ENCODE measurements at places on chromosomes 6 and 20.

GRCh38 chr6:150129616-150130505, 13.0 kb upstream of the PPP1R14C start:
- no peak for DNase-seq

DNA sequence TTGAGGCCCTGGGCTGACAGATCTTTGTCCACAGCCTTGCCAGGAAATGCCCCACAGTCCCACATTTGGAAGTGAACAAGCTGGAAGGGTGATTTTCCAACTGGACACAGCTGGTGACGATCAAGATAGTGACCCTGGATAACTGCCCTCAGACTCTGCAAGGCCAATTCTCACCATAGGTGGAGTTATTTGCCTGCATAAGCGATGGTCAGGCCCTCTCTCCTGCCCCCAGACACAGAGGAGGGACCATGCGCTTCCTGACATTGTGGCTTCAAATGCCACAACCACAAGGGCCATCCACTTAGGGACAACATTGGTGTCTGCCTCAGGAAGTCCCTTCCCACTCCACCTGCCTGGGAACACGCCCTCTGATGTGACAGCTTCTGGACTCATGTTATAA, 96.0 kb downstream of the JPH2 start:
- peak; percentile 17 for DNase-seq

DNA sequence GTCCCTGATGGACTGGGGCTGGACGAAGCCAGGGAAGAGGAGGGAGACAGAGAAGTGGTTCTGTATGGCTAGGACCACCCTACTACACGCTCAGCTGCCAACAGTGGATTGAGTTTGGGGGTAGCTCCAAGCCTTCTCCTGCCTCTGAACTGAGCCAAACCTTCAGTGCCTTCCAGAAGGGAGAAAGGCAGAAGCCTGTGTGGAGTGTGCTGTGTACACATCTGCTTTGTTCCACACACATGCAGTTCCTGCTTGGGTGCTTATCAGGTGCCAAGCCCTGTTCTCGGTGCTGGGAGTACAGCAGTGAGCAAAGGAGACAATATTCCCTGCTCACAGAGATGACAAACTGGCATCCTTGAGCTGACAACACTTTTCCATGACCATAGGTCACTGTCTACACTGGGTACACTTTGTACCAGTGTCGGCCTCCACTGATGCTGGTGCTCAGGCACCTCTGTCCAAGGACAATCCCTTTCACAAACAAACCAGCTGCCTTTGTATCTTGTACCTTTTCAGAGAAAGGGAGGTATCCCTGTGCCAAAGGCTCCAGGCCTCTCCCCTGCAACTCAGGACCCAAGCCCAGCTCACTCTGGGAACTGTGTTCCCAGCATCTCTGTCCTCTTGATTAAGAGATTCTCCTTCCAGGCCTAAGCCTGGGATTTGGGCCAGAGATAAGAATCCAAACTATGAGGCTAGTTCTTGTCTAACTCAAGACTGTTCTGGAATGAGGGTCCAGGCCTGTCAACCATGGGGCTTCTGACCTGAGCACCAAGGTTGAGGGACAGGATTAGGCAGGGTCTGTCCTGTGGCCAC, 11.3 kb upstream of the RBCK1 start:
- no peak for DNase-seq

DNA sequence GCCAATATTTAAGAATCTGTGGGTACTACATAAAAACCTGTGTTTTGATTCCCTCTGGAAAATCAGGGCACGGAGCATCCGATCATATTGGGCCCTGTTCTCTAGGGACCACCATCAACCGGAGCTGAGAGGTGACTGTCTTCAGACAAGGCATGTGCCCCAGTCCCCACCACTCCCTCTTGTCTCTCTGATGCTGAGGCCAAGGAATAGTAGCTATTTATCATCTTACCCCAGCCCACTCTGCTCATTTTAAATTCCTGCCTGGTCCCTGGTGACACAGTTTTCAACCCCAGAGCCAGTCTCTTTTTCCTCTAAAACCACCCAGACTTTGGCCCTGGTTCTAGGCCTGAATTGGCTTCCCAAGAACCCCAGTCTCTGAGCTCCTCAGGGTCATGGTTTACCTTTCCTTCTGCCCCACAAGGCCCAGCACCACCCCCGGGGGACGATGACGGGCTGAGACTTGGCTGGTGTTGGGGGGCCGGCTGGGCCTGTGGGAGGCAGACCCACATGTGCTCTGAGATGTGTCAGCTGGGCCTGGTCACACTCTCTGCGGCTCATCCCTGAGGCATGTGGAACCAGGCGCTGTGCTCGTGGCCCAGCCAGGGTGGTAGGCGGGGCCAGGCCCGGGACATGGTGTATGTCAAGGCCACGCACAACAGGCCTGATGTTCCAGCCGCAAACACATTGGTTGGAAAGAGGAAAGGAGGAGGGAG, 114.4 kb downstream of the CEBPB start:
- no peak for DNase-seq

DNA sequence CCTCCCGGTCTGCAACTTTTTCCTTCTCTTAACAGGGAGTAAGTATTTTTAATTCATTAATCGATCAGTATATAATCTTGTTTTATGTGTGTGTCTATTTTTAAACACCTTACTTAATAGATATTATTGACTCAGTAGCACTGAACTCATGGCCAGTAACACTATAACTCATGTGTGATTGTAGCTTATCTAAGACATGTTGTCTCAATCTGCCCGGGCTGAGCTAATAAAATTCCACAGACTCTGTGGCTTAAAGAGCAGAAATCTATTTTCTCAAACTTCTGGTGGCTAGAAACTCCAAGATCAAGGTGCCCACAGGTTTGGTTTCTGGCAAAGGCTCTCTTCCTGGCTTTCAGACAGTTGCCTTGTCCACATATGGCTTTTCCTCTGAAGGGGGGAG, 68.8 kb upstream of the TNFAIP3 start:
- DNase-seq = no peak

DNA sequence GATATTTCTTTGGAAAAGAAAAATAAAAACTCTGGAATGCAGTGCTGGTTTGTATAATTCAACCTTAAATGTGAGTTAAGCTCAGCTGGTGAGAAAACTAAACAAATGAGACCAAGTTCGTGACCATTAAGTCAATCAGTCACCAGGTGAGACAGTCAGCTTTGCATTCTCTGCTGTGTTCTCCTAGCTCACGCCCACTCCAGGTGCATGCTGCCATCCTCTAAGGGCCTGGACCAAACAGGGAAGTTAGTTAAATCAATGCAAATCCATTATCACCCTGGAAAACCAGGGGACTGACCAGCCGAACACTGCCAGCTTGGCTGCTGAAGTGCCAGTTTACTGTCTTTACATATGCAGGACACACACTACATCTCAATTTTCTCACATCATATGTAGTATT, 7.2 kb downstream of the TPBG start:
- DNase-seq = peak; percentile 53

DNA sequence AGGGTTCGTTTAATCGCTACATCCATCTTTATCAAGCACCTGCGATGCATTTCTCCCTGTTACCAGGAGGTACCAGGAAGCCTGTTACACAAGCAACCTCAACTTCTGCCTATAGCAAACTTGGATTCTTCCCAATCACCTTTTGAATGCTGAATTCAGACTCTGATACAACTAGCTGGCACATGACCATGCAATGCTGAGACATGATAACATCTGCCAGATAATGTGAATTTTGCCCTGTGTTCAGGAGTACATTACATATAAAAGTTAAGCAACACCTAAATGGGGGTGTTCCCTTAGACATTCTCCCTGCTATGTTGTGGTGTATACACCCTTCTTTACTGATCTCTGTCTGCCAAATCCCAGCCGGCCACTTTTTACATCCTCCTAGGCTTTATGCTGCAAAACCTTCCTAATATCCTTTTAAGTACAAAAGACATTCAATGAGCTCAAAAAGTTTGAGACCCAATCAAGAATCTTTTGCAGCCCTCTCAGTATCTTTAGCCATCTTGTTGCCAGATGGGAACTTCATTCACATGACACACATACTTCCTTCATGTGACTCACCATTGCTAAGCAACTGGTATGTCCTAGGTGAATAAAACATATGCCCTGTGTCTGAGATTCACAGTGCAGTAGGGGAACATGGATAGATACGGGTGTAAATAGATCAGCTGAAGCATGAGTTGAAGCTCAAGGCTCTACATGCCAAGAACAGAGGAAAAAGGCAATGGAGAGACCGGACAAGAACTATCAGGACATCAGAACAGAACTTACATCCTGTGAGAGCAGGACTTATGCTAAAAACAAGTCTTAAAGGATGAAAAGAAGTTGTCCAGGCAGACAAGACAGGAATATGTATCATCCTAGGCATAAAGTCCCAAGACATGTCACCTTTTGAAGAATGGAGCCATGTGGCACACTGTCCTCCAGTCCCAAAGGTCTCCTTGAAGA, 84.3 kb downstream of the ZHX3 start:
- DNase-seq = no peak

DNA sequence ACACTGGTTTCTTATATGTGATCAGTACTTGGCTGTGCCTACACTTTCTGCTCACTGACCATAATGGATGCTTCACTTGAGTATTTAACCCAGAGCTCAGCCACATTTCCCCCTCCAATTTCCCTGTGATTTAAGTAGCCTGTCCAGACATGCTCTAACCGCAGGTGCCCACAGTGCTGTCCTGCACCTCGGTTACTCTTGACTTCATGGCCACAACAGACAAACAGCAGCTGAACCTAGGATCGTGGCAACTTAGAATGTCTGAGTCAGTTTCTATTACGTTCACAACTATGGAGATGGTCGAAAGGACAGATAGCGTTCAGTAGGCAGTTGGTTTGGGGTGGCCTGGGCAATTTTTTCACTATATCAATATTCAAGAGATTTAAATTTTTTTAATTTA, 306.9 kb upstream of the SGK1 start:
- DNase-seq = no peak

- DNase-seq = no peak
These were observed 203.7 kb upstream of the RSPO3 start for GRCh38 chr6:126914801-126915200.

GRCh38 chr6:108866798-108867197, 18.6 kb downstream of the ARMC2 start:
- DNase-seq = no peak

- DNase-seq = no peak
These were observed 978 bp downstream of the WFDC6 start for GRCh38 chr20:45538209-45538799.

GRCh38 chr20:49272654-49273053, 5.2 kb downstream of the ZNFX1 start:
- DNase-seq = no peak

DNA sequence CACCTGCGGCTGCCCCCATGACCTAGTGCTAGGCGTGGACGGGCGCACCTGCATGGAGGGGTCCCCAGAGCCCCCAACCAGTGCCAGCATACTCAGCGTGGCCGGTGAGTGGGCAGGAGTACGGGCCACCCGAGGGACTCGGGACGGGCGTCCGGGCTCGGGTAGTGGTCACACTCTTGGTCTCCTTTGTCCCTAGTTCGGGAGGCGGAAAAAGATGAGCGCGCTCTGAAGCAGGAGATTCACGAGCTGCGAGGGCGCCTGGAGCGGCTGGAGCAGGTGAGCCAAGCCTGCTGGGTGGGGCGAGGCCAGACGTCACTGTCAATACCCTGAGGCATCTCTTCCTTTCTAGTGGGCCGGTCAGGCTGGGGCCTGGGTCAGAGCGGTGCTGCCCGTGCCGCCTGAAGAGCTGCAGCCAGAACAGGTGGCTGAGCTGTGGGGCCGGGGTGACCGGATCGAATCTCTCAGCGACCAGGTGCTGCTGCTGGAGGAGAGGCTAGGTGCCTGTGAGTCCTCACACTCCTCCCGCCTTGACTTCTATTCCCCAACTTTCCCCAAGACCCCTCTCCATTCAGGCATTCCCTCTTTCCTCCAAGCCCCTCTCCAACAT, 2.9 kb downstream of the EGFL8 start:
- no peak for DNase-seq

DNA sequence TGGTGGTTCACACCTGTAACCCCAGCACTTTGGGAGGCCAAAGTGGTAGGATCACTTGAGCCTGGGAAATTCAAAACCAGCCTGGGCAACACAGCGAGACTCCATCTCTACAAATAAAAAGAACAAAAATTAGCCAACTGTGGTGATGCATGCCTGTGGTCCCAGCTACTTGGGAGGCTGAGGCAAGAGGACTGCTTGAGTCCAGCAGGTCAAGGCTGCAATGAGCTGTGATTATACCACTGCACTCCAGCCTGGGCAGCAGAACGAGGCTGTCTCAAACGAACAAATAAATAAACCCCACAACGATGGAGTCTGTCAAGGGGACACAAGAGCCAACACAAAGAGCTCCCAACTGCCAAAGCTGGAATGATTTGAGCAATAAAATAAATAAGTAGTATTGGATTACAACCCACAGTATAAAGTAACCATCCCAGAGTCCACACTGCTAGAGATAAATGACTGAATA, 13.5 kb downstream of the ZMYND8 start:
- DNase-seq = peak; percentile 66

GRCh38 chr6:35084511-35085203, 56.5 kb downstream of the TCP11 start:
- no peak for DNase-seq

All from NCI-H510A treated with DMSO at 0.1 percent for 48 hours (cell line).